ENCODE measurements at places on chromosomes 16 and 17. TPM values are rescaled to one million over a fixed set of nuclear protein-coding genes. Genes with fewer than 3 reads are reported as not detected.

PMP22 gene
- 133 TPM for total RNA-seq

PRKCB gene
- total RNA-seq = 4.7 TPM

TMED6 gene
- total RNA-seq = 0.37 TPM

UTS2R gene
- total RNA-seq = 0.32 TPM

CASKIN1 gene
- total RNA-seq = 5.9 TPM

C16orf89 gene
- total RNA-seq = 19.4 TPM

ZNF286A gene
- 13.7 TPM for total RNA-seq

PCTP gene
- 20.0 TPM for total RNA-seq

FGF11 gene
- total RNA-seq = 24.6 TPM

KCTD11 gene
- total RNA-seq = 5.3 TPM

PIK3R5 gene
- total RNA-seq = 6.3 TPM

PYDC1 gene
- not detected for total RNA-seq

ACSM5 gene
- total RNA-seq = 7.8 TPM

DBNDD1 gene
- 2.6 TPM for total RNA-seq

SLC13A2 gene
- not detected for total RNA-seq

KRT26 gene
- total RNA-seq = not detected

MT3 gene
- 11.5 TPM for total RNA-seq

RAB37 gene
- total RNA-seq = 3.2 TPM

SOX8 gene
- total RNA-seq = 1.3 TPM

TBC1D3G gene
- not detected for total RNA-seq

TRIM72 gene
- 0.47 TPM for total RNA-seq

STX1B gene
- 1.1 TPM for total RNA-seq

CCL8 gene
- 0.35 TPM for total RNA-seq
